ENCODE measurements at places on chromosomes 4 and X.

DNA sequence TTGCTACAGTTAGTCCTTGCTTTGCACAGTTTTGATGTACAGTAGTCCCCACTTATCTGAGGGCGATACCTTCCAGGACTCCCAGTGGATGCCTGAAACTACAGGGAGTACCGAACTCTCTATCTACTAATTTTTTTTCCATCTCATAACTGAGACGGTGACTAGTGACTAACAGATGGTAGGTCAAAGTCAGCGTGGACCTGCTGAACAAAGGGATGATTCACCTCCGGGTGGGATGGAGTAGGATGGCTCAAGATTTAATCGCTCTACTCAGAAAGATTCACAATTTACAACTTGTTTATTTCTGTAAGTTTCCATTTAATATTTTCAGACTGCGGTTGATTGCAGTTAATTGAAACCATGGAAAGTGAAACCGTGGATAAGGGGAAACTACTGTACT, 655.8 kb downstream of the ZNF674 start:
- no peak for DNase-seq

DNA sequence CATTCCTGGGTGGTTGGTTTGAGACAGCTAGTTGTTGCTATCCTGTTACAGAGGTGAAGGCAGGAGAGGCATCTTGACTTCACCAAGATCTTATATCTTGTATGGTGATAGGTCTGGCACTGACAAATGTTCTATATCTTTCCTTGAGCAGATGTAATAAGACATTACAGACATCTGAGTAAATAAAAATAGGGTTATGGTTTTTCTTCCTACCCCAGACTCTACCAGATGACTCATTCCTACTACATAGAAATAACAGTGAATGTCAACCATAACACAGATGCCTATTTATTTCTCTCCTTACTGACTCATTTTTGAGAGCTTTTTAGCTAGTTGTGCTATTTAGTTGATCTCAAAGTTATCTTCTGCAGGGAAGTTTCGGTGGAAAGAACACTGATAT, 21.9 kb downstream of the HNRNPH2 start:
- DNase-seq, result no peak

DNA sequence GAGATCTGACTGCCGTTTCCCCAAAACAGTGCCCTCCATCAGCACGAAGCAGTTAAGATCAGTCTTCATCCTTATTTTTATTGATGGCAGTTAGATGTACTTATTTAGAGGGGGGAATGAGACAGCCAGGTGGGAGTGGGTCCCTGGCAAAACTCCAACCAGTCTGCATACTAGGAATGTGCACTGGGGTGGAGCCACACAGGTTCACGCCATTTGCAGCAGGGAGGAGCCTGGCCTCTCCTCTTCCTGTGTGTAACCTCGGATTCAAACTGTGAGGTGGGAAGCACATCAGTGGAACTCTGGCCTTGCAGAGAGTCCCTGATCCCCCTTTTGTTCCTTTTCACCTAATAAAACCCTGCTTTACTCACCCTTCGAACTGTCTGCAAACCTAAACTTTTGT, 987.7 kb upstream of the GRIA3 start:
- DNase-seq, result no peak

GRCh38 chr4:83417566-83417965, 38.1 kb downstream of the HELQ start:
- DNase-seq, result no peak

- DNase-seq, result no peak
Observed at GRCh38 chr4:115687052-115687755, 573.8 kb upstream of the NDST4 start.

GRCh38 chrX:115534383-115534782, 26.6 kb upstream of the PLS3 start:
- DNase-seq, result no peak

DNA sequence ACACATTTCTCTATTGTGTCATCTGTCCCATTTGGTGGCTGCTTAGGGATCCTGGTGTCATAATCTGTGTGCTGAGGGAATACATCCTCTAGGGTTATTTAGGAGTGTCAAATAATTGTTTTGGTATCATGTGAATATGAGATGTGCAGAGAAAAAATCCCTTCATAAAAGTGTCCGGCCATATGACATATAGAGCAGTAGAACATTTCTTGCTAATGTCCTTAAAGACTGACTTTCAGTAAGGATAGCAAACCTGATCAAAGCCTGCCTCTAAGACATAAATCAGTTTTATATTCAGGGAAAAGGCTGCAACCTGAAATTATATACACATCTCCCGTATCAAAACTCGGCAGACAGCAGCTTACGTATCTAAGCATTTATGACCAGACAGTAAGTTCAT, 211.6 kb downstream of the ADAM29 start:
- DNase-seq, result no peak

DNA sequence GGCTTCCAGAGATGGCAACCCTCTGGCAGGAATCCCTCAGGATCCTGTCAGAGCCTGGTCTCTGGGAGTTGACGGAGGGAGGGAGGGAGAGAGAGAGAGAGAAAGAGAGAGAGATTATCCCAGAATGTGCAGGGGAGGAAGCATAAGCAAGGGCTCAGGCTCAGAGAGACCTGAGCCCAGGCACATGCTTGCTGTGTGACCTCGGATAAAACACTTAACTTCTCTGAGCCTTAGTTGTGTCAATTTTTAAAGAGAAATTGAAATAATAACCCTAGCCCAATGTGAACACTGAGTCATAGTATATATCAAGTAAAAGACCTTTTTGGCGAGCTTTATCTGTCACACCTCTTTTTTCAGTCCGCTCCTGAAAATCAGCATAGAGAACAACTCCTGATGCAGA, 473 bp upstream of the USP51 start:
- no peak for DNase-seq

DNA sequence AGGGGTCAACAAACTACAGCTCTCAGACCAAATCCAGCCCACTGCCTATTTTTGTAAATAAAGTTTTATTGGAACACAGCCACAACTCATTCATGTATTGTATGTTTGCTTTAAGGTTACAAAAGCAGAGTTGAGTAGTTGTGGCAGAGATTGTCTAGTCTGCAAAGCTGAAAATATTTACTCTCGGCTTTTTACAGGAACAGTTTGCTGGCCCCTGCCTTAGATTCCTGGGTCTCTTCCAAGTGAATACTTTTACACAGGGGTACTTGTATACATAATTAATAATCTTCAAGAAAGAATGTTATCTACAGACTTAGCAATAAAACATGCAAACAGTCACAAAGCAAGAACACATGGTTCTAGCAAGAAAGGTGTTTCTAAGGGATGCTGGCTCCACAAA, 154.2 kb downstream of the AMELX start:
- no peak for DNase-seq

DNA sequence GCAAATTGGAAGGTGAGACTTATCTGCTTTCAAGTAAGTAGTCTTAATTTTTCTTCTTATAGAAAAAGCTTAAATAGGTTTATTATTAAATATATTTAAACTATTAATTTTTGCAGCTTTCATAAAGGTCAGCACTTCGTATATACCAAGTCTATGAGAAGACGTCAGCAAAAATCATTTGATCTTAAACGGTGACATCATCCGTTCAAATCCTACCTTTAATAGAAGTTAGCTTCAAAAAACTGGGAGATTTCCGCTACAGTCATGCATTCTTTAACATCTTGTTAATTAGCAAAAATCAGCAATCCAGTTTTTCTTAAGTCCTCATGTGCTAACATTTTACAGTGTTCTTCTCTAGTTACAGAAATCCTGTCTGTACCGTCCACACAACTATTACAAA, 49.9 kb upstream of the PGRMC1 start:
- DNase-seq, result no peak

DNA sequence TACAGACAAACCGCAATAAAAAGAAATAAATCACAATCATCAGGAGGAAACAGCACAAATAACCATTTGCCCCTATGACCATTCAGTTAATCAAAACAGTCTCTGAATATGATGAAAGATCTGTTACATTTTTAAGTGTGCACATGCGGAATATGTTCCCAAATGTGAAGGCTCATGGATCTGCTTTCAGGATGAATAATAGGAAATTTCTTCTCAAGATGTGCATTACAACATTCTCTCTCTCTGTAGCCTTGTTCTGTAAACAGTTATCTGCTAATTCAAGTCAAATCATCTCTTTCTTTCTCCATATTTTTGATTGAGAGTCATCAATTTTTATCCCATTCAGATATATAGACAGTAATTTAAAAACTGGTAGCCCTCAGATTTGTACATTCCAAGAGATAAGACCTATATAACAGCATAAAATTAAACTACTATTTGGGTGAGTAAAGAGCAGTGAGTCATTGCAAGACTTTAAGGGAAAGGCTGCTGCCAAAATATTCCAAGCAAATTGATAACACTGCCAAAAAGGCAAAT, 433.9 kb upstream of the ATOH1 start:
- DNase-seq, result no peak

DNA sequence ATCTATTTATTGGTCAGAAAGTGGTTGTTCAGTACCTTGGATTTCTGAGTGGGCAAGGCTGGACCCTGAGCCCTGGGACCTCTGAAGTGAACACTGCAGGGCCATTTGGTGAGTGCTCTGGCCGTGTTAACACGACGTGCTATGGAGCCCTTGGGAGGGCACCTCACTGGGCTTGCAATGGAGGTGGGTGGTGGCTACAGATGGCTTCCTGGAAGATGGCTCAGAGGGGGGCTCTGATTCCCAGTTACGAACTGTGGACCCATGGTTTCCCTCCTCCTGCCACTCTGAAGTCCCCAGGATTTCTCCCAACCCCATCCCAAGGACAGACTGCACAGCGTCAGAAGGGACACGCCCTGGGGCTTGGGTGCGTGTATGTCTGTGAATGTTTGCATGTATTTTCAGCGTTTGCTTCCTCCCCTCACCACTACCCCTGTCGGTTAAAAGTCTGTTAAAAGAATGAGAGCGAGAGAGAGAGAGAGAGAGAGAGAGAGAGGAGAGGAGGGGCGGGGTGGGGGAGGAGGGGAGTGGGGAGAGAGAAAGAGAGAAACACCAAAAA, 3.7 kb upstream of the RHOH start:
- DNase-seq, result no peak

- DNase-seq, result no peak
Observed at GRCh38 chr4:93659629-93660028, 168.9 kb upstream of the ATOH1 start.

DNA sequence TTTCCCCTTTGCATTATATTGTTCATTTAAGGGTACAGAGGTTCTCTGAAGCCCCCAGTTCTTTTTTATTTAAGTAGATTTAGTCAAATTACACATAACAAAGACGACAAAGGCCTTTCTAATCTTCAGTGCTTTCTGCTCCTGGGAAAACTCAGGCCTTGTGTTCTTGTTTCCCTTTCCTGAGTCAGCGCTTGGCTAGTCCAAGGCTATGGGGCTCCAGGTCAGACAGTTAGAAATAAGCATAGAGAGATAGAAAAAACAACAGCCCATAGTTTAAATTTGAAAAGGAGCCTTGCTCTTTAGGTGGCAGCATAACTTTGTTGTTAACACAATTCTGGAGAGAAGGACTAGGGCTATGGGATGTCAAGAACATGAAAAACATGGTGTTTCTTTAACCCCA, 97.3 kb downstream of the PPP1R2C start:
- no peak for DNase-seq

DNA sequence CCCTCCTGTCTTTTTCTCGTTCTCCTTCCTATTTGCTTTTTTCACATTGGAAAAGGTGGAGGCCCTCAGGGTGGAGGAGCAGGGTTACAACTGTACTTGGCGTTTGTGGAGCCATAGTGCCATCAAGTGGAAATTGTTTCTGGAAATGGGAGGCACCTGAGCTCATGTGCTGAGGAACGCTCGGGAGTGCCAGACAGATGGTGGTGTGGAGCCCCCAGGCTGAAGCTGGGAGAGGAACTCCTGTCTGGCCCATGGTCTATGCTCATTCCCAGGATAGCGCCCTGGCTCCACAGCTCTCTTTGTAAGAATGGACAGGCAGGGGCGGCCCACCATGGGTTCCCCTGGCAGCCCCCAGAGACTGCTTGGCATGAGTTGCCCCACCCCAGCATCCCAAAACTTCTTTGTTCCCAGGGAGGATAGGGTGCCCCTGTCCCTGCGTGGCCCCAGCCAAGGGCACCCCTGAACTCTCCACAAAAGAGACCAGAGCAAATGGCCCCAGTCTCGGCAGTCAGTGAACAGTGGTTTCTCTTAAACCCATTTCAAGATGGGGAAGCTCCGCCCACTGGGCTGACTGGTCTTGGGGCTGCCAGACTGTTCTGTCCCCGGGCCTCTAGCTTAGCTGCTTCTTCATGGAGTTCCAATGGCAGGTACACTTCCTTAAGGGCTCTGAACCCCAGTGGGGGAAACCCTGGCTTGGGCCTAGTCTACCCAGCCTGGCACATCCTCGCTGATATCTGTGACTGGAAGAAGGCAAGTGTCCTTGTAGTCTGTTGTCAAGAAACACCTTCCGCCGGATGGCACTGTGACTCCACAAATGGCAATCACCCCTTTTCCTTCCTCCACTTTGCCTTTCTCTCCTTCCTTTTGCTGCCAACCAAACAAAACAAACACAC, 70.1 kb downstream of the NBDY start:
- no peak for DNase-seq

GRCh38 chr4:123825596-123826291, 429.1 kb downstream of the SPRY1 start:
- no peak for DNase-seq

DNA sequence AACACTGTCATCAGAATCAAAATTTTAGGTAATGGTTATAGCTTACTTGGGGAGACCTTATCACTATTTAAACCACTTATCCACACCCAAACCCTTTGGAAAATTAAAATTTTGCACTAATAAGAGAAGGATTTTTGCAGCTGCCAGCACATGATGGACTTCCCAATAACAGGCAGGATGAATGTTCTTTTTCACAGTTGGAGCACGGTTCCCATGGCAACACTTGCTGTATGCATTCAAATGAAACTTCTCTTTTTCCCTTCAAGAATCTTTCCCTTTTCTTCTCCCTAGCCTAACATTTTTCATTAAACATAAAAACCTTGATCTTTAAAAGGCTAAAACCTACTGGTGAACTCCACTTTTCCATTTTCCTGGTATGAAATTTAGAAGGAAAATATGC, 768.2 kb downstream of the KCTD8 start:
- no peak for DNase-seq

DNA sequence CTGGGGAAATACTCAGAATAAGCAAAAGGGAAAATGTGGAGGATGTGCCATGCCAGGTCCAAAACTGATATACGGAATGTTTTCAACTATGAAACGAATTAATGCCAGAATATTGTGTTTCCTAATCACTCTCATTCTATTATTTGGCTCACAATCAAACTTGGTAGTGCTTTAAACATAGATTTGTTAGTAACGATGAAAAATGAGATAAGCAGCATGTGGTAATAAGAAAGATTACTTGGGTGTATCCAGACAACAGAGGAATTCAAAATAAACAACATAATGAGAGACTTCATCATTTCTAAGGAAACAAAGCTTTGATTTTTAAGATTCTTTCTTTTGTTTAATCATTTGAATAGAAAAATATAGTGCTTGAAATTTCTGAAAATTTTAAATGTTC, 237.3 kb downstream of the TACR3 start:
- DNase-seq, result no peak

DNA sequence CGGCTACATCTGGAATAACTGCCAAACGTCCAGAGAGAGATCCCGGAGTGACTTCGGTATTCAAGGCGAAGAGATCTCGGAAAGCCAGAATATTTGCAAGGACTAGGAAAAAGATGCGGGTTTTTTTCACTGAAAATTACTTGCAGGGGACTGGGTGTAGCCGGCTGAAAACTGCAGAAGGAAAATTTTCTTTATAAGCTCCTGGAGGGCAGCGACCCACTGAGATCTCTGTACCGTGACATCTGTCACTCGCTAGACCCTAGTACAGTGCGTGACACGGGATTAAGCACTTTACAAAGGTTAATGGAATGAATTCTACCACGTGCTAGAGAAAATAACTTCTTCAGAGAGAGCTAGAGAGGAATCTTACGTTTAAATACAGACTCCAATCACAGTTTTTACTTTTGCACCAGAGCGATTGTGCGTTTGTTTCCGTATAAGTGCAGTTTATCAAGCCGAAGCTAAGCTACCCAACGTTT, 1.1 kb upstream of the LCORL start:
- no peak for DNase-seq
